ENCODE measurements at places on chromosomes 1 and 21.

GRCh38 chr1:234836045-234836681, 226.2 kb upstream of the IRF2BP2 start:
- DNase-seq = no peak

DNA sequence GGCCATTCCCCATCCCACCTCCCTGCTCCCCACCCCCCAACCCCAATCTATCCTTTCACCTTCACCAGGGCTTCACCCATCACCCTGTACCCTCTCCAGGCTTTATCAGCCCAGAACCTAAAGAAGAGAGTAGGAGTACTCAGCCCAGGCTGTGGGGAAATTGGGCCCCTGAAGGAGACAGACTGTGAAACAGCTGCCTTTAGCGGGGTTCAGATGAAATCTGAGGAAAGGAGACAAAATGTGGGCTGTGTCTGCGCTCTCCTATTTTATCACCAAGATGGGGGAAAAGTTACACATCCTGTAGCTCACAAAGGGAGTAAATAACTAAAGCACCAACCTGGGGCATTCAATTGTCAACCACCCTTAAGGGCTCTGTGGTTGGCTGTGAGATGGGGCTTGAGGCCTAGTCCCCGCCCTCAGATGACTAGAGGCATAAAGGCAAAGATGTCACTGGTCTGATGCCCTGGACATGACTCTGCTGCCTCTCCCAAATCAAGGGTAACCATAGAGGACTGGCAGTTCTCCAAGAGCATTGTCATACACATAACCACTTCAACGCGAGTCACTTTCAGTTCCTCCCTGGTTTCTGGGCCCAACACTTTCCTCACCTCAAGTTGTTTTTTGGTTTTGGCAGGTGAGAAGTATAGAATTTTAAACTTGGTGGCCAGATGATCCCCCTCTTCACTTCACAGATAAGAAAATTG, 30.0 kb downstream of the SLC27A3 start:
- DNase-seq = peak; percentile 80

DNA sequence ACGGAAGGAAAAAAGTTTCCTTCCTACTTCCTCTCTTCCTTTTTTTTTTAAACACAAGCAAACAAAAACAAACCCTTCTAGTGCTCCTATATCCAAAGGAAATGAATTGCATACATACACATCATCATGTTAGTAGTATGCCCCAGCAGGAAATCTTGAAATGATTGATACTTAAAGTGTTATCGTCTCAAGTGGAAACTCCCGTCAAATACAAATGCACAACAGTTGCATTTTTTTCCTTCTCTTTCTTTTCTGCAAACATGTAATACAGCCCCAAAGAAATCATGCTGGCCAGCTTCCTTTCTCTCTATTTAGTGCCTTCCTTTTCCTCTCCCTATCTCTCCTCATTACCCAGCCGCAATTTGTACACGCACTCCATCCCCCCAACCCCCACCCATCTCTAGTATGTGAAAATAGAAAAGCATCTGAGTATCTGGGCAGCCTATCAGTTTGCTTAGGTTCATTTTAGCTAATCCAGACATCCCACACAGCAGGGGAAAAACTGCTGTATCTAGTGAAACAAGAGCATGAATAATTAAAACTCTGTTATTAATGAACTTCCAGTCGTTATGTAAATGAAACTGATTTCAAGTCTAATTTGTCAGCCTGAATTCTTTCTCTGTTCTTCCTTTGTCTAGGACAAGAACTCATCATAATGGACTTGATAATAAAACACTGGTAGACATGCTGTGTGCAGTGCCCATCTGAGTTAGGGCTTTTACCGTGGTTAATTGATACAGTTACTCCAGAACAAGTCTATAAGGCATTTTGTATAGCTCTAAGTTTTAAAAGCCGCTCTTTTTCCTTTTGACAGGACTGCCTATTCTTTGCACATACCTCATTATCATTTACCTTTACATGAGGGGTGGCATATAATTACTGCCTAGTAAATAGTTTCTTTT, 336.5 kb upstream of the ADGRL2 start:
- DNase-seq = no peak

GRCh38 chr1:230713915-230714764, at the start of gene AGT:
AGT (minus strand) TSS chr1:230714122; CDS start chr1:230710823, 3,299 bp downstream.
- peak; percentile 80 for DNase-seq

All from GM04504 (cell line).